GM12878 (cell line): ENCODE measurements at places on chromosomes 6 and 20.
A peak's percentile ranks its signal among the peaks of the same experiment; 100 is the strongest.

- DNase-seq, result no peak
These were observed 330.9 kb upstream of the CDH4 start for GRCh38 chr20:60921022-60921622.

DNA sequence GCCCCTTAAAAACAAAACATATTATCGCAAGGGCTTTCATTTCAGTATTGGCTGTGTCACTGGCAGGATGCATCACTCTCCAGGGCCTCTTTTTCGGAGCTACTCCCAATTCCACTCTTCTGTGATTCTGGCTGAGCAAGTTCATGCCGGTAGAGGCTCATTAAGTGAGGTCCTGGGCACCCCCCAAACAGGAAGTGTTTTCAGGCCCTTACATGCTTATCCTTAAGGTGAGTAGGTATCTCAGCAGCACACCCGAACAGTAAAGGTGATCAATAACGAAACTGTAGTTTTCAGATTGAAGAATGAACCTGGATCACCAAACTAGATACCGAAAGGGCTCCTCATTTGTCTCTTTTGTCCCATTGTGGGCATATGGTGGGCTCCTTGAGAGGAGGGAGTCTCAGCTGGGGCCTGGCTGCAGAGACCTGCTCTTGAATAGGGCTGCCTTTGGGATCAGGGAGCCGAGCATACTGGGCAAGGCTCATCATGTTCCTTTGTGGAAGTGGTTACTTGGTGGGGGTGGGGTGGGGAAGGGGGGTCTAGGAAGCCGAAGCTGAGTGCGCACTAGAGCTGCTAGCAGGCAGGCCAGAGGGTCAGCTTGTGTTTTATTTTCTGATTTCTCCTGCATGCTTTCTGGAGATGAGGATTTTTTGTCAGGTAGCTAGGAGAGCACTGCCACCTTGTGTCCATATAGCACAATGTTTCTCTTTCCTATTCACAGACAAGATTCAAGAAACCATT is 65.2 kb downstream of the CDS2 start:
- peak; percentile 61 for DNase-seq

- DNase-seq, result peak; percentile 66
These were observed 26.7 kb downstream of the GPX6 start for GRCh38 chr6:28488916-28489365.

DNA sequence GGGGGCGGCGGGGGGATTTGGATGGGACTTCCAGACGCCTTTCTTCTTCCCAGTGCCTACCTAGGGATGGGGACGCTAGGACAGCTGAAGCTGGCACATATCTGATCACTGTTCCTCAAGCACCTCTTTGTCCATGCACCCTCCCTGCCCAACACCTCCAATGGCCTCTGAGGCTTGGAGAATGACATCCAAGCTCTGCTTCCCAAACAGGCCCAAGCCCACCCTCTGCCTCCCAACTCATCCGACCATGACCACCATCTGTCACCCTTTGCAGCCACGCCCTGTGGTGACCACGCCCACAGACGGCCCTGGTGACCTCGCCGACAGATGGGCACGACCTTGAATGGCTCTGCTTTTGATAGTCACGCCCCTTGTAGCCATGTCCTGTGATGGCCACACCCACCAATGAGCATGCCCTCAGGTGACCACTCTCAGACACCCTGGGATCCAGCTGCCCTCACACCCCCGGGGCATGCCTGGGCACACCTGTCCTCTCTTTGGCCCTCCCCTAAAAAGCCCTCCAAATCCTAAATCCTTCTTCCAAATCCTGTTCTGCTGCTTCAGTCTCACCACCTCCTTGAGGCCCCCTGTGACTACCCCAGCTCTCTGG is 51.0 kb downstream of the SSR1 start:
- no peak for DNase-seq

DNA sequence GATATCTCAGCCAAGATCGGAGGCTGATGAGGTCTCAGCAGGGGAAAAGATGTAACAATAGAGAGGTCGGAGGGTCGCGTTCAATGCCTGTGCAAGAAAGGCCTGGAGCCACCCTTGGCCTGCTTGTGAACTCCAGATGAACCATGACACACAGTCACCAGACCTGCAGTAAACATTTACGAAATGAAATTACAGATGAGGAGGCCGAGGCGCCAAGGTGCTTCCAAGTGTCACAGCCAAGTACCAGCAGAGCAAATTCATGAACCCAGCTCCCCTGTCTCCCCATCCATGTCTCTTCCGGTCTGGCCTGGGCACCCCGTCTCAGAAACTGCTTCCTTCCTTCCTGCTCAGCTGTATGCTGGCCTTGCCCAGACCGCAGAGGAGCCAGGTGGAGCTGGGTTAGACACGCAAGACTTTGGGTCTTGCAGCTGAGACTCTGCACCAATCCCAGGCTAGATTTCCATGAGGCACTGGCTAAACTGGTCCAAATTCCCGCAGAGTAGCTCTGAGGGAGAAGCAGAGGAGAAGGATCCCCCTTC is 48.1 kb downstream of the CHMP4B start:
- DNase-seq, result no peak

DNA sequence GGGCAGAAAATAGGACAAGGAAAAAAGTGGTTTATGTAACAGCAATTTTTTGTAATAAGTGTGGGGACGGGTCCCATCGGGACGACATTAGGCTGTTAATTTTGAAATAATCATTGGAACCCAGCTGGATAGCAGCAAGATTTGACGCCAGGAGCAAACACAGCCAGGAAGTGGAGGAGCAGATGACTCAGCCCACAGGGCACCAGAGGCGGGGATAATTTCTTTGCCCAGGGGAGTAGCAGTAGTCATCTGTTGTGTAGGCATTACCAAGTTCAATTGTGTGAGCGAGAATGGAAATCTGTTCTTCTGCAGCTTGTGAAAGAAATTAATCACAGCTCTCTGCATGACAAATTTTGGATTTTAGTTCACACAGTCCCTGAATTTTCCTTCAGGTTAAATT is 22.6 kb upstream of the RIN2 start:
- peak; percentile 3 for DNase-seq

DNA sequence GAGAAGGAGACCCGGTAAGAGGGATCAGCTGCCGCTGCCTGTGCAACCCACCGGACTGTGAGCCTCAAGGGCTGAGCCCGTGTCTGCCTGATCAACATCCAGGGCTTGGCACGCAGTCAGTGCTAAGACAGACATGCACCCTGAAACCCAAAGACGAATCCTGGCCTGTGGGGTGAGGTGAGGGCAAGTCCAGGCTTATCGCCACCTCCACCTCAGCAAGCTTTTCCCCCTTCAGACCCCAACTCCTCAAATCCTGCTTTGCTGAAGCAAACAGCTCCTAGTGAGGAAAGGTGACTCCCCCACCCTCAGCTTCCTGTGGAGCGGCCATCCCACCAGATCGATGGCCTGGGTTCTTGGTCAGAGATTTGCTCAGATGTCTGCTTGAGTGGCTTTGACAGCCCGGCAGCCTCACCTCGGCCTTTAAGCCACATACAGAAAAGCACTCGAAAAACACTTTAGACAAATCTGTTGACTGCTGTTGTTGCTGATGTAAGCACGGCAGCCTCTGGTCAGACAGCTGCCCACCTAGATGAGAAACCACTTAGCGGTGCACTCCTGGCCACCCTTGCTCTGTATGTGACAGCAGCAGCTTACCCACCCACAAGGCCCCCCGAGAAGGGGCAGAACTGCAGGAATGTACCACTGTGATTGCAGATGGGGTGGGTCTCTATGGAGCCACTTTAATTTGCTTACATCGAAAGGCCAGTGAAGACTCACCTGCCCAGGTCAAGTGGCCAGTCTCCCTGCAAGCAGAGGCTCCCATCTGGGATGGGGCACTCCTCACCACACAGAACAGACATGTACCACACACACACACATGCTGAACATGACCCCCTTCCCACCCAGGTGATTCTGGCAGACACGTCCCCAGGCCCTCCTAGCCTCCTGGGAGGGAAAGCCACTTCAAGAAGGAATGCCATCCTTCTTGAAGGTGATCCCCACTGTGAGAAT is 14.8 kb downstream of the MTCH1 start:
- DNase-seq, result no peak

GRCh38 chr6:56156643-56157042 is 90.7 kb downstream of the COL21A1 start:
- no peak for DNase-seq

GRCh38 chr20:54023406-54023805 is 47.0 kb downstream of the BCAS1 start:
- no peak for DNase-seq

- no peak for DNase-seq
These were observed 19.5 kb downstream of the KIF3B start for GRCh38 chr20:32296819-32297420.

DNA sequence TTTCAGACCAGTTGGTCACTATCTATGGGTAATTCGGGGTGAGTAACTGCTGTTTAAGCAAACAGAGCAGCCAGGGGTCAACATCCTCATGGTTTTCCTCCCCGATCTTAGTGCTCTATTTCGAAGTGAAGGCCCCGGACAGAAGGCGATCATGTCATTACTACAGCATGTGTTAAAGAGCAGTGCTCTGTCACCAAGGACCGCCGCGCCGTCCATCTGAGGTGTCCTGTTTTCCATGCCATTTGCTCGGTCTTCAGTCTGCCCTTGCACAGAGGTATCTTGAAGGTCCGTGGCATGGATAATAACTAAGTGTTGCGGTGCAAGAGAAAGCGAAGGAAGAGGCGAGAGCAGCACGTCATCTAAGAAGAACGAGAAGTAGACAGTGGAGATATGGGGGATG is 25.1 kb downstream of the PPP1R3G start:
- no peak for DNase-seq

- no peak for DNase-seq
These were observed 7.5 kb downstream of the BEND6 start for GRCh38 chr6:56962441-56962840.

- DNase-seq, result no peak
These were observed 4.6 kb downstream of the SMIM29 start for GRCh38 chr6:34243901-34244884.

DNA sequence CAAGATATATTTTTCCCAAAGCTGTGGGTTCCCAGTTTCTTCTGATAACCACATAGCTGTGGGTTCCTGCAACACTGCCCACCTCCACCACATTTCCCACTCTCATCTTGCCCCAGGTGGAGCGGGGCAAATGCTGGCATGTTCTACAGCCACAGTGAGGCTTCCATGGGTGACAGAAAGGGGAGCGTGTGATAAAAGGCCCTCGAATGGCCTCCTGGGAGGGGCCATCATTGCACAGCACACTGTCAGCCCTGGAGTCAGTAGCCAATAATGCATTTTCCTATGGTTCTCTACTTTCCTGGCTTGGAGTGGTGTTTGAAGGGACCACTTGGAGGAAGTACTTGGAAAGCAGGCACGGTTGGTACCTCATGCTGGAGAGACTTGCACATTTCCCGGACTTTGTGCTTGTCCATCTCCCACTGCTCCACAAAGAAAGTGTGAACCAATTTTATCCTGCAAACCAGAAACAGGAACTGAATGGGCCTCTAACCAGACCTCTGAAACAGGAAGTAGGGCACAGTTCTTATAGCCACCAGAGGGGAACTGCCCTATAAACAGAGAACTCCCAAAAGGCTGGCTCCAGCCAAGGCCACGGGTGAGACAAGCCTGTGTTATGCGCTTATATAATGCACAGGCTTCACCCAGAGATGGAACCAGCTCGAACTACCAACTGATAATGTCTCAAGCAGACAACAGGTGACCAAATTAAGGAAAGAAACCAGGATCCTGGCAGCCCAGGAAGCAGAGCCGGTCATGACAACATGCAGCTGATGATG is 8.6 kb downstream of the MAP3K5 start:
- DNase-seq, result no peak

DNA sequence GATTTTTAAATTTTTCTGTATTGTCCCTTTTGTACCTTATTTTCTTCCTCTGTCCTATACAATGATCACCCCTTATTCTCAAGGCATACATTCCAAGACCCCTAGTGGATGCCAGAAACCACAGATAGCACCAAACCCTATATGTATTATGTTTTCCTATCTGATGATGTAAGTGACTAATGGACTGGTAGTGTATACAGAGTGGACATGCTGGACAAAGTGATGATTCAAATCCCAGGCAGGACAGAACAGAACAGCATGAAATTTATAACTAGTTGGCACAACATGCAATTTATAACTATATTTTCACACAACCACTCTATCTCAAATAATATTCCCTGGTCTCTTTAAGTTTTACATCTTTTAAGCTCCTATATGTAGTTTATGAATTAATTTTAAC is 205.6 kb upstream of the FLRT3 start:
- no peak for DNase-seq

DNA sequence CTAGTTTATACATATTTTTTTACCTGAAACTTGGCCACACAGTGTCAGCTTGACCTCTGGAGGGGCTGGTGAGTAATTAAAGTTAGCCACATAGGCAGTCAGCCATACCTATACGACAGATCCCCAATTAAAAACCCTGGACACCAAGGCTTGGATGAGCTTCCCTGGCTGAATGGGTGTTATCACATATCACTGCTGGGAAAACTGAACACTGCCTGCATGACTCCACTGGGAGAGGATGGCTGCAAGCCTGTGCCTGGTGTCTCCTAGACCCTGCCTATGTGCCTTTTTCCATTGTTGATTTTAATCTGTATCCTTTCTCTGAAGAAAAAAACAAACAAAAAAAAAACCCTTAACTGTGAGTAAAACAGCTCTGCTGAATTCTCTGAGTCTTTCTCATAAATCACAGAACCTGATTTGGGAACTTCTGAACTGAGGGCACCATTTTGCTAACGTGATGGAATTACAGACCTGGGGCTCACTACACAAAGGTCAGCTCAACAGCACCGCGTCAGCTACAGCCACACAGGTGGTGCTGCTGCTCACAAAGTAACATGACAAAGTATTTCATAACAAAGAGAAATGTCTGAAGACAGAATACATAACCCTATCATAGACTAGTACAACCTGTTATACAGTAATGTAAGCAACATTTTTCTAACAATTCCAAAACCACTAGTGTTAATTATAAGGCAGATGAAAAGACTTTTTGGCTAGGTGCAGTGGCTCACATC is 97.0 kb downstream of the SLC23A2 start:
- no peak for DNase-seq

GRCh38 chr6:168538892-168539811 is 98.2 kb downstream of the SMOC2 start:
- DNase-seq, result no peak

- no peak for DNase-seq
These were observed 11.0 kb downstream of the TREML2 start for GRCh38 chr6:41189967-41190366.

- DNase-seq, result no peak
These were observed 133.5 kb upstream of the TMEM170B start for GRCh38 chr6:11404081-11404480.

- no peak for DNase-seq
These were observed 8.9 kb upstream of the RBCK1 start for GRCh38 chr20:399182-399707.
